ENCODE measurements at places on chromosomes 13 and 19.

- DNase-seq = peak; percentile 75
Observed at GRCh38 chr13:30307194-30307970, at the start of gene KATNAL1. KATNAL1 (minus strand) TSS chr13:30307551; CDS start chr13:30283777, 23,774 bp downstream.

DNA sequence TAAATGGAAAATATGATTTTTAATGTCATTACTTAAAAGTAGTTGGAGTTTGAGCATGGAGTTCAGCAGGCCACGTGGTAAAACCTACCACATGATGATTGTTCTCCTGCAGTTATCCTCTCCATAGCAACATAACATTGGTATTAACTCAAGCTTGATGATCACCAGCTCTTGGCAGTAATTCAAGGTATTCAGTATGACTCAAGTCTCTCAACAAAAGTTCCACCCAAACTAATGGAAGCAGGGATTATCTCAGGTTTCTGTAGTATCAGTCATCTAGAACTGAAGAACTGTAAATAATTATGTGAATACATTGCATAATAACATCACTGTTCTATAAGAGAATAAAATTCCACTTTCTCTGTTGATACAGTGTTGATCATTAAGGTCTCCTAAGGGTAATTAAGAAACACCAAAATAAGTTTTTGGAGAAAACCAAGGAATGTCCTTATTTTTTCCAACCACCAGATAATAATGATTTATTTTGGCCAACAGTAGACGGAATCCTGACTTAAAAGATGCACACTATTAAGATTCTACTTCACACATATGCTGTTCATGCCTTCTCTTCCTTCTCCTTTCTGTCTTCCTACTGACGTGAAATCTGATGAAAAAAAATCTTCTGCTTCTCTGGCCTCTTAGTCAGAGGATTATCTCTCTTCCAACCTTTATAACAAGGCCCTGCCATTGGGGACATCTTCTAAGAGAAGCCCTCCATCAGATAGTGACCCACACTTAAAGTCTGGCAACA lies 1092.3 kb downstream of the EFNB2 start:
- DNase-seq = no peak

- DNase-seq = no peak
Observed at GRCh38 chr19:35843676-35844481, 8.4 kb downstream of the NPHS1 start.

- no peak for DNase-seq
Observed at GRCh38 chr19:49515767-49516166, 3.3 kb downstream of the FCGRT start.

DNA sequence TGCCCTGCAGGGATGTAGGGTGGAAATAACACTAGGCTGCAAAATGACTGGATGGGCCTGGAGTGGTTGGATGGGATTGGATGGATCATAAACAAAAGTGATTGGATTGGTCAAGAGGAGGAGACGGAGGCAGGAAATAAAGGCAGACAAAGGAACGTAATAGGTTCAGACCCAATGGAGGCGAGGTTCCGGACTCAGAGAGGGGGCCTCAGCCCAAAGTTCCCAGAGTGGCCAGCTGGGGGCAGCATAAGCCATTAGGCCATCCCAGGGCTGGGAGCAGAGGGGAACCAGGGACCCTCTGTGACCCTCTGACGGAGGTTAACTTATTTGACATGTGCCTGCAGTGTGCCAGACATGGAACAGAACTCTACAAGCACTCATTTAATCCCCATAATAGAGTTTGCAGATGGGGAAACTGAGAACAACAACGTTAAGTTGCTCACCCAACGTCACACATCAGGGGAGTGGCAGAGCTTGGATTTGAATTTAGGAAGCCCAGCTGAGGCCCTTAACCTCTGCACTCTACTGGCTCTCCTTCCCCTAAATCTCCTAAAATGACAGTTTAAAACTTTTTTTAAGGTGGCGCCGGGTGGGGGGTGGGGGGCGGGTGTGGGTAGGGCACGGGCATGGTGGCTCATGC lies 15.3 kb upstream of the MAP1S start:
- DNase-seq = peak; percentile 85

GRCh38 chr19:17370026-17370587 lies 7.0 kb downstream of the PLVAP start:
- DNase-seq = no peak

DNA sequence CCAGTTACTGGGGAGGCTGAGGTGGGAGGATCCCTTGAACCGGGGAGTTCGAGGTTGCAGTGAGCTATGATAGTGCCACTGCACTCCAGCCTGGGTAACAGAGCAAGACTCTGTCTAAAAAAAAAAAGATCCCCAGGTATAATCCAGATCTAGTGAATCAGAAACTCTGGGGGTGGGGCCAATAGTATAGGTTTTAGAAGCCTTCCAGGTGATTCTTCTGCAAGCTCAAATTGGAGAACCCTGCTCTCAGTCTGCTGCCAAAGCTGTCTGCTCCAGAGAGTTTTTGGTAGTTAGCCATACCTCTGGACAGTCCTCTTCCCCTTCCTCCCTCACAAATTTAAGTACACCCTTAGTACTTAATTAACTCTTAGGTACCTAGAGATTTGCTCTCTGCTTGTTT lies 28.0 kb downstream of the SERP2 start:
- no peak for DNase-seq

GRCh38 chr19:1863328-1863637 lies at the start of gene KLF16:
KLF16 (minus strand) TSS chr19:1863579; CDS start chr19:1863497, 82 bp downstream.
- DNase-seq = no peak

DNA sequence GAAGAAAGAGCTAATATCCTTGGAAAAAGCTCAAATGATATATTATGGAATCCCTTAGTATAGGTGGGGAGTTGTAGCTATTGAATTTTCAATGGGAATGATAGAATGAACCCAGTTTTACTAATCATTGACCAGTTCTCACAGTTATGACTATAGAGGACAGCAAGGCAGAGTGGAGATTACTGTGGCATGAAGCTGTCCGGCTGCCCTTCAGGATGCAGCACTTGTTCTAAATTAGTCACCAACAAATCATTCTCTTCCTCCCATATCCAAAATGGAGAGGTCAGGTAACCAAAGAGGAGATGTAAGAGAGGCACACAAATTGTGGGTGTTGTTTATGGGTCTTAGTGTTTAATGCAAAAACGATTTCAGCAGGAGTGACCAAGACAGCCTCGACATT lies 1490.0 kb upstream of the MIR17HG start:
- no peak for DNase-seq

DNA sequence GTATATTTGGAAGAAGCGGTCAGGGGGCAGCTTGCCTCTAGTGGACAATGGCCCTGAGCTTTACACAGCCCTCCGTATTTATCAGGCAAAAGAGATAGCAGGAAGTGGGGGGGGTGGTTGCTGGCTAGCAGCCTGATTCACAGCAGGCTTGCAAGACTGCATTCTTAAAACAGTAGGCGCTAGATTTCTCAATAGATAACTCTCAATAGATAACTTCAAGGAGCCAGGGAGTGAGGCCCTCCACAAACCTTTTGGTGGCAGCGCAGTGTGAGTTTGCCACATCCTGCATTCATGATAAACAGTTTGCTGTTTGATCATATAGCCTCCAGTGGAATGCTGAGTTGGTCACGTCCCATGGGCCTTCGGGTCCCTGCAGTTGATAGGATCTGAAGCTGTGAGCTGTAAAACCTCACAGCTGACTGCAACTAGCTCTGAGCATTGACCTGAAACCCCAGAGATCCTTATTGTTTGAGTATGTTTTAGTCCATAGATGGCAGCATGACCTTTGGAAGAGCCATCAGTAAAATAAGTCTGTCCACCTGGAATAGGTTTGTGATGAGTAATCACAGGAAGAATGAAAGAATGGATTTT lies 12.2 kb downstream of the FPR3 start:
- no peak for DNase-seq

- DNase-seq = no peak
Observed at GRCh38 chr19:52527956-52528351, 486 bp downstream of the ZNF808 start.

GRCh38 chr19:19488875-19489690 lies 26.3 kb downstream of the TSSK6 start:
- DNase-seq = peak; percentile 80

GRCh38 chr19:2487842-2488241 lies 11.9 kb downstream of the GADD45B start:
- DNase-seq = no peak

DNA sequence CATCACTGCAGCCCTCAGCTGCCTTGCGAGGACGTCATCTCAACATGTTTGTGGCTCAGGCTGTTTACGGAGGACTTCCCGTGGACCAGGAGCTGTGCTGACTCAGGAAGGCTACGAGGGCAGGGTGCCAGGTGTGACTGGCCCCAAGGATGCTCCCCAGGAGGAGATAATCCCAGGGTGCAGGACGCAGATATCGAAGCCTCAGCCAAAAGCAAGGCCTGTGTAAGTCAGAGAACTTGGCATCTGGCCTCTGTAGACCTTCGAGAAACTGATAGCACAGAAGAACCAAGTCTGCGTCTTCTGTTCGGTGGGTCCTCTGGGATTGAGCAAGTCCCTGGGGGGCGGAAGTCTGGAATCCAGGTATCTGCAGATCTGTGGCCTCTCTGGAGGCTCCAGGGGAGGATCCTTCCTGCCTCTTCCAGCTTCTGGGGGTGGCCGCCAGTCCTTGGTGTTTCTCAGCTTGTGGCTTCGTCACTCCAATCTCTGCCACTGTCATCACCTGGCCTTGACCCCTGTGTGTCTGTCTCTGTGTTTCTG lies 2.6 kb upstream of the DOHH start:
- DNase-seq = no peak

DNA sequence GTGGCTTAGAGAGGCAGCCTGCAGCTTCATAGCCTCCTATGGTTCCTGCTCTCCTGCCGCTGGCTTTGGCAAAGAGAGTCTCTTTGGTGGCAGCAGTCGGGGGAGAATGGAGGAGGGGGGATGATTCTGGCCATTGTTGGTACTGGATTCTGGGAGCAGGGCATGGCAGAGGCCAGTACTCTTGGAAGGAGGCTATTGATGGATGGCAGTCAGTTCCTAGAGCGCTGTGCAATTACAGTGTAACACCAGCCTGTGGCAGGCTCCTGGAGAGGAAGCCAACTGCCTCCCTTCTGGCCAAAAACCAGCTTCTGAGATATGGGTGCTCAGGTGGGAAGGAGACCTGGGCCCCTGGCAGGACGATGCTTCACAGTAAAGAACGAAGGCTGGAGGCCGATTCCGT lies 47.9 kb upstream of the TMTC4 start:
- no peak for DNase-seq

GRCh38 chr19:46866407-46867136 lies 5.8 kb downstream of the ARHGAP35 start:
- no peak for DNase-seq

DNA sequence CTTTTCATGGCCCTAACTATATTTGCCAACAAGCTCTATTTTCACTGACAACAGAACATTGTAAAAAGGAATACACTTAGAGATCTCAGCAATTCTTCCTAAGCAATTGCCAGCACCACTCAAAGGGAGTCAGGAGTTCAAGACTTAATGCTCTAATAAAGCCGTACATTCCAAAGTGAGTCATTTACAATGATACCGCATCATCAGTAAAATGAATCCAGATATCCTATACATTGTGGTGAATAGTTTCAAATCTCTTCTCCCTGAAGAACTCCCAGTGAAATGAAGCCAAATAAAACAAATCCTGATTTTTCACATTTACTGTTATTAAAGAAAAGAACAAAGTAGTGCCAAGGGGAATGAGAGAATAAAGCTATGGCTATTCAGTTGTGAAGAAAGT lies 2898.7 kb upstream of the PCDH20 start:
- DNase-seq = no peak

- DNase-seq = no peak
Observed at GRCh38 chr19:6210091-6210490, 69.7 kb downstream of the MLLT1 start.

GRCh38 chr19:29547361-29547960 lies 21.7 kb downstream of the VSTM2B start:
- no peak for DNase-seq

- DNase-seq = no peak
Observed at GRCh38 chr19:50300814-50301606, 28.2 kb downstream of the KCNC3 start.
